Suprapubic skin (tissue), 4 donors: ENCODE measurements at places on chromosomes 7 and 10. TPM values are rescaled to one million over a fixed set of nuclear protein-coding genes. Genes with fewer than 3 reads are reported as not detected.

AKR1E2 gene
- 6.7 TPM for total RNA-seq

ITPRID1 gene
- 11.1 TPM for total RNA-seq

RAB19 gene
- 5.3 TPM for total RNA-seq

CPA4 gene
- total RNA-seq: 83.3 TPM

GRCh38 chr10:119523895-119524719 is 18.4 kb downstream of the RGS10 start:
- no peak for DNase-seq

DNA sequence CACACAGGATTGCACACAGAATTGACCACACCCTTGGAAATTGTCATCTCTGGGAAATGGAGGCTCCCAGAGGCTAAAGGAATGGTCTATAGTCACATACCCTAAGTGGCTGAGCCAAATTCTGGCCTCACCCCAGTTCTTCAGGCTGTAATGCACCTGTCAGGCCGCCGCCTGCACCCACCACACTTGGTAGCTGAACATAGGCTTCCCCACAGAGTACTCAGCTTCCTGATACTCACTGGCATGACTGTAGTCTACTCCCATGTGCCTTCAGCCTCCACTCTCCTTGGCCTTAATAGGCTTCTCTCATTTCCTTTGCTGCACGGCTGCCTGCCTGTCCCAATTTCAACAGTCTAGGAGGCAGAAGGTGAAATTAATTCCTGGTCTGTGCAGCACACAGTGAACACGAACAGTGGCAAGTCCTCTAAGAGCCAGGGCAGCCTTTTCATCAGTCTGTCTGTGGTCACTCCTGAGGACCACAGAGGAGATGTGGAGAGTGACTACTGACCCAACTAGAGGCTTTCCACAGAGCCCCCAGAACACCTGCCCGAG is 42.5 kb downstream of the NUDCD3 start:
- DNase-seq: no peak
